SJCRH30 (cell line): ENCODE measurements at places on chromosomes 6 and 20.

- DNase-seq, result no peak
Measured at GRCh38 chr20:23049201-23050075, at the start of gene THBD. Gene THBD, minus strand, starts transcription at chr20:23049672. Its CDS starts 168 bp downstream, at chr20:23049504.

GRCh38 chr6:168139121-168139520 lies 60.1 kb upstream of the FRMD1 start:
- DNase-seq, result no peak

- DNase-seq, result no peak
Measured at GRCh38 chr20:9409981-9410380, 104.4 kb upstream of the LAMP5 start.

GRCh38 chr20:2476742-2477615 lies 6.4 kb upstream of the SNRPB start:
- DNase-seq, result no peak

DNA sequence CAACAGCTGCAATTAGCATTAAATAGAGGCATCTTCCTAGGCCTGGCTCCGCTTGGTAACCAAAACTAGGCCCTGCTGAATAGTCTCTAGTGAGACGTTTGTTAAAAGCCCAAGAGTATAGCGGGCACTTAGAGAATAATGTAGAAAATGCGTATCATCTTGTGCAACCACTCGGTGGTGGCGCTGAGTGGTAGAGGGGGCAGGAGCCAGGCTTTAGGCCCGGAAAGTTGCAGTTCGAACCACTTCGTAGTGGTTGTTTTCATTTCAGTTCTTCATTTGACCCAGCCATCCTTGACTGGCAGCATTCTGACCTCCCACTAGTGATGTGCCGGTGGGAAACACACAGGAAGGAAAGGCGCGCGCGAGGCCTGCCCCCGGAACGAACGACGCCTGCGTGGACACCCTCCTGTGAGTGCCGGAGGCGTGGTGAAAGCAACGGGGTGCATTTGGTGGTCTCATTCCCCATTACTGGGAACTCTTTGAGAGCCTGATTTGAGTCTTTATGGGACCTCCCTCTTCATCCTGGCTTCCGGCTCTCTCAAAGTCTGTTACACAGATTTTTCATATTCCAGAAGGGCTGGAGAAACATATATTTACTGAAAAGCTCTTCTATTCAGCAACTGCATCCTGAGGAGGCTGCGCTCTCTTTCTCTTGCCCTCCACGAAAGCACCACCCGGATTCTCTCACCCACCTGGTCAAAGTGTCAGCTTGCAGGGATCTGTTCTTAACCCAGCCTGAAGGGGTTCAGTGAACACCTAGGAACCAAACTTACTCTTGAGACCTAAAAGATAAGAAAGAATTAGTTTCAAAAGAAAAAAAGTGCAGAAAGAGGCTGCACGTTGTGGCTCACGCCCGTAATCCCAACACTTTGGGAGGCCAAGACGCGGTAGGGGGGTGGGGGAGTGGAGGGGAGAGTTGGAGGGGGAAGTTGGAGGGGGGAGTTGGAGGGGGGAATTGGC lies 18.2 kb downstream of the GPX5 start:
- no peak for DNase-seq
